ENCODE measurements at places on chromosomes 11 and 22.

GRCh38 chr22:29344137-29344536 lies 28.6 kb upstream of the RASL10A start:
- DNase-seq: no peak

- DNase-seq: no peak
Observed at GRCh38 chr22:29635734-29636357, 32.4 kb downstream of the NF2 start.

DNA sequence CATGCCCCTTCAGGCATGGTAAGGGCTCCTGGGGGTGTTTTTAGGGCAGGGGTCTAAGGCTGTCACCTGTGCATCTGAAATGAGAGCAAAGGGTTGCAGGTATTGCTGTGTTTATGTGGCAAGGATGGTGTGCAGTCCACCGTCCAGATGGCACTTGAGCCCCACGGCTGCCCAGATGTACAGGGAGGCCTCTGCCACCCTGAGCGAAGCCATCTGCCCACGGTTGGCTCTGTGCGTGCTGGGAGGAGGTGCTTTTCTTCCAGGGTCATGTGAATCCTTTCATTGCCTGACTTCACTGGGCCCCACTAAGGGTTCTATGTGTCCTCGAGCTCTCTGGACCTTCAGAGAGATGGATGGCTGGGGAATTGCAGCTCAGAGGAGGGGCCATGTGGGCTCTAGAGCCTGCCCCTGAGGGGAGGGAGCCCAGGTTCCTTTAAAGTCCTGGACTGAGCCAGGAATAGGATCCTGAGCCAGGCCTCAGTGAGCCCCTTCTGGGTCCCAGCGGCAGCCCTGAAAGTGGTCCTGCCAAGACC lies 89.9 kb downstream of the CTTN start:
- no peak for DNase-seq

DNA sequence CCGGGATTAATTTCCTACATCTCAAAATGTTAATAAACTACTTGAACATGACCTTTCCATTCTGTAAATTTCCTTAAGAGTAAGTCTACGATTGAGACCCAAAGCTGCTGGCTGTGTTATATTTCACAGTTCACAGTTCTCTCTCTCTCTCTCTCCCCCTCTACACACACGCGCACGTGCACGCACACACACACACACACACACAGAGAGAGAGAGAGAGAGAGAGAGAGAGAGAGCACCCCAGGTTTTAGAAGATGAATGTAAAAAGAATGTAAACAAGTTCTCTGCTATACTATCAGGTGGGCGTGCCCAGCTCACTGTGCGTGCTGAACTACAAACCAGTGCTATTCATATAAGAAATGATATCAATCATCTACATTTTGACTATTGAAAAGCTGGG lies 3.3 kb downstream of the BDNF start:
- no peak for DNase-seq

DNA sequence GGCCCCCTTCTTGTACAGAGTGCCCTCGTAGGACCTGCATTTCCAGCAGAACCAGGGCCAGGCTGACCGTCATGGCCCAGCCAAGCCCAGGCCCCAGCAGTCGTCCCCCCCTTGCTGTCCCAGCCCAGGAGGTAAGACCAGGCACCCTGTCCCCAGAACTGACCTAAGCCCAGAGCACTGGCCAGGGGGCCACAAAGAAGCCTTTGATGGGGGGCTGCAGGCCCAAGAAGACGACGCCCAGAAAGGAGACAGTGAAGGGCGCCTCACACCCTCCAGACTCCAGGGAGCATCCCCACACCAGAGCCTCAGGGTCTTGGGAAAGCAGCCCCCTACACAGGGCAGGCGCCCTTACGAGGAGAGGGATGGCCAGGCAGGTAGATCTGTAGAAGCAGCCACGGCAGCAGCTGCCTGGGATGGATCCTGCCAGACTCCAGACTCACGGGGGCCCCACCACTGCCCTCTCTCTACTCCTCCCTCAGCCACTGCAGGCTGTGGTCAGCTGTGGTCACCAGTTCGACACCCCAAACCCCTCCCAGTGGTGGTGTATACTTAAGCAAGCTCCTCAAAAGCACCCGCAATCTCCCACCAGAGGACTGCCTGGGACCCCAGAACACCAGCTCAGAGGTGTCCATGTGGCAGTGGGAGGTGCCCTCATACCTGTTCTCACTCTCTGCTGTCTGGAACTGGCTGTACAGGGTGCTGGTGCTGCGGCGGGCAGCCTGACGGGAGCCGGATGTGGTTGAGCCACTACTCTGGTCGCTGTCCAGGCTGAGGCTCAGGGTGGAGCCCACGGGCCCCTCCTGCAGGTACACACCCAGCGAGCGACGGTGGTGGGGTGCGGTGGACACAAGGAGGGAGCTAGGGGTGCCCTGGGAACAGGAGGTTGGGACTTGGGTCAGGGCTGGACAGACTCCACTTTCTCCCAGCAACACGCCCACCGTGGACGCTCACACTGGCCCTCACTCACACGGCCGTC lies 27.0 kb downstream of the SBF1 start:
- DNase-seq: no peak

- DNase-seq: no peak
Observed at GRCh38 chr11:67288198-67288451, 978 bp upstream of the ANKRD13D start.

GRCh38 chr11:111512296-111513239 lies at the start of gene BTG4:
TSS of gene BTG4 (minus strand) at chr11:111512386. CDS start at chr11:111498776, 13,610 bp downstream.
- no peak for DNase-seq

DNA sequence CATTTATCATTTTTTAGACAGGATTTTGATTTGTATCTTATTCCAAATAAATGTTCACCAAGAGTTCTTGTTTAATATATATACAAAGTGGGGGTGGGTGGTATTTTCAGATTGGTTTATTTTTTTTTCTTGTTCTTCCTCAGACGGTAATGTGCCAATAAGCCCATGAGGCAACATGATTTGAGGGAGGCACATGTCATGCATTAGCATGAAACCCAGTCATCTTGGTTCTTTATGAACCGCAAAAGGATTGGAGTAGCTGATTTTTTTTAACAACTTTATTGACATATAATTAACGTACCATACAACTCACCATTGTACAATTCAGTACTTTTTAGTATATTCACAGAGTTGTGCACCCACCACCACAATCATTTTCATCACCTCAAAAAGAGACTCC lies 2.7 kb downstream of the BCL2L13 start:
- DNase-seq: no peak

GRCh38 chr11:33646629-33647028 lies 54.0 kb downstream of the C11orf91 start:
- DNase-seq: no peak

DNA sequence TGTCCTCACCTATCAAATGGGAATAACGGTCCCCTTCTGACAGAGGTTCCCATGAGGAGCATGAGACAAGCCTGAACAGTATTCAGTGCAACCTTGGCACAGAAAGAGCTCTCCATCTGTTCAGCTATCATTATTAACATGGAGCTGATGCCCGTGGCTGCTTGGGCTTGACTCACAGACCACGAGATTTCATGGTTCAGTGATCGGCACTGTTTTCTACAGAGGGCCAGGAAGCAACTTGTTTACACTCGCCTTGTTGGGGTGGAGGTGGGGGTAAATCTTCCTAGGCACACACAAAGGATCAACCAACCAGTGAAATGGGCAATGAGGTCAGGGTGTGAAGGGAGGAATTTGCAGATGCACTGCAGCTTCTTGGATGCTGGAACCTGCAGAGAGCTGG lies 88.2 kb downstream of the CWC15 start:
- DNase-seq: no peak

- DNase-seq: no peak
Observed at GRCh38 chr11:8086571-8086970, 5.6 kb downstream of the TUB start.

GRCh38 chr11:42043312-42043711 lies 583.9 kb upstream of the LRRC4C start:
- DNase-seq: no peak

DNA sequence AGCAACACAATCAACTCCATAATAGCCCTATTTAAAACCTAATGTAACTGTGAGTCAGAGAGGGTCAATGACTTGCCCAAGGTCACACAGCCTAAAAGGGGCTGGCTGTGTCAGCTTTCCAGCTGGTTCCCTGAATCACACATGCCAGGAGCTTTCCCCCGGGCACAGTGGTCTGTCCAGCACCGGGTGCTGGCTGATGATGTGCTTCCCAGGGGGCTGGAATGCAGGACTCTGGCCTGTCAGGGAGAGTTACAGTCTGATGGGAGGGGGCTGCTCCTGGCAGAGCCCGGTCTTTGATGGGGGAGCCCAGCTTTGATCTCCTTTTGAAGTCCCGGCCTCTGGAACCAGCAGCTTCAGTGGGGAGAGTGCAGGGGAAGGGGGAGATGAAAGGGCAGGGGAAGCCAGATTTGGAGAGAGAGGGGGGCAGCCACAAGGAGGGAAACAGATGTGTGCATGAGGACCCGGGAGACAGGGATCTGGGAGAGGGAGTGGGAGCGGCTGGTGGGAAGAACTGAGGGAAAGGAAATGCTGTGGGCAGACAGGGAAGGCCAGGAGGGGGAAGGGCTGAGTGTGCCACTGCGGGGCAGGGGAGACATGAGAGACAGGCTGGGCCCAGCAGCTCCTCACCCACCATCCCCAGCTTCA lies 102.7 kb downstream of the NECTIN1 start:
- no peak for DNase-seq

GRCh38 chr11:70908223-70908622 lies 344.2 kb downstream of the SHANK2 start:
- DNase-seq: no peak

- DNase-seq: no peak
Observed at GRCh38 chr11:117314840-117315239, 1.2 kb downstream of the BACE1 start.

DNA sequence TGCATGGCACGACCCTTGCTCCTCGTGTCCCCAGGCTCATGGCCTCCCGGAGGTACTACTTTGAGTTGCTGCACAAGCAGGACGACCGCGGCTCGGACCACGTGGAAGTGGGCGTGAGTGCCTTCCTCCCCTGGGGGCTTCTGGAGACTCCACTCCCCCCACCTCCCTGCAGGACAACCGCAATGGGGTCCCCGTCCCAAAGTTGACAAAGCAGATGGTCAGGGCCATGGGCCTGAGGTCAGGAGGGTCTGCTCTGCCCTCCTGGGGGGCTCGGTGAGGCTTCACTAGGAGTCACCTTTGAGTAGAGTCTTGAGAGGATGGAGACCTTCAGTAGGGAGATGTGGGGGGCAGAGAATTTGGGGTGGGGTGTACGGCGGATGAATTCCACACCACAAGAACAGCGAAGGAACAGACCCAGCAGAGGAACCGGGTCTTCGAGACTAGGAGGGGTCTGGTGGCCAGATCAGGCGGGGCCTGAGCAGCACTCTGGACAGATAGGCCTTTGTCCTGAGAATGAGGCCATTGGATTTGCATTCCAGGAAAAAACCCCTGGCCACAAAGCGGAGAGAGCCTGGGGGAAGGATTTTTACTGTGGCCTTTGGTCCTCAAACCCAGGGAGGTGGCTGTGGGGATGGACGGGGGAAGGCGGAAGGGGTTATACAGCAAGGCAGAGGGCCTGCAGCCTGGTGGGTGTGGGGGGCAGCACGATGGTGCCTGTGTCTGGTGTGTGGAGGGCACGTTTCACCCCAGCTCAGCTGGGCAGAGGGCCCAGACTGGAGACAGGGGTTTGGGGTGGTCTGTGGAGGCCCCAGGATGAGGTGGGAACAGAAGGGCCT lies 4.6 kb downstream of the B4GALNT4 start:
- no peak for DNase-seq

DNA sequence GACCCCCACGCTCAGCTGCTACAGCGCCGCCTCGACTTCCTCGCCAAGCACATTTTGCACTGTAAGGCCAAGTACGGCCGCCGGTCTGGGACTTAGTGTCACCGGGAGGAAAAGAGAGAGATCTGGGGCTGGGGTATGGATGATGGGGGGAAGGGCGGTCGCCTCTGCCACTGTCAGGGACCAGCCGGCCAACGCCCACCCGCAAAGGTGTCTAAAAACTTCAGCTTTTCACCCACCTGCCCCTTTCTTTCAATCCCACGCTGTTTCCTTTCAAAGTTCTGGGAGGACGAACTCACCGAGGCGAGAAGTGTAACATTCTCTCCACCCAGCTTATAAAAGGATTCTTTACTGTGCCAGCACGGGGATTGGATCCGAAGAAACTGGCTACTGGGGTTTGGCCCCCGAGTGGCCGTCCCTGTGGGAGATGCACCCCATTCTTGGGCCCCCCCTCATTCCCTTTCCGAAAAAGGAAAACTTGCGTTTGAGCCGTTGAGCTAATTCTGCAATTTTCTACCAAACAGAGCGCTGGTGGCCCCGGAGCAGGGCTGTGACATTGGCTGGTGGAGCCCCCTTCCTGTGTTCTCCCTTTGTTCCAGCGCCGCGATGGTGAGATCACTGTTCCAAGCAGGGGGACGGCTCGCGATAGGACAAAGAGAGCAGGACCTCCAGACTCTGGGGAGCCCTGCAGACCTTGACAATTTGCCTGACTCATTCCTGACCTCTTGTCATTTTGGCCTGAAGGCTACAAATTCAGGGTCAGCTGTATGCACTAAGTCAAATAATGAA lies 1.8 kb downstream of the FJX1 start:
- DNase-seq: no peak

DNA sequence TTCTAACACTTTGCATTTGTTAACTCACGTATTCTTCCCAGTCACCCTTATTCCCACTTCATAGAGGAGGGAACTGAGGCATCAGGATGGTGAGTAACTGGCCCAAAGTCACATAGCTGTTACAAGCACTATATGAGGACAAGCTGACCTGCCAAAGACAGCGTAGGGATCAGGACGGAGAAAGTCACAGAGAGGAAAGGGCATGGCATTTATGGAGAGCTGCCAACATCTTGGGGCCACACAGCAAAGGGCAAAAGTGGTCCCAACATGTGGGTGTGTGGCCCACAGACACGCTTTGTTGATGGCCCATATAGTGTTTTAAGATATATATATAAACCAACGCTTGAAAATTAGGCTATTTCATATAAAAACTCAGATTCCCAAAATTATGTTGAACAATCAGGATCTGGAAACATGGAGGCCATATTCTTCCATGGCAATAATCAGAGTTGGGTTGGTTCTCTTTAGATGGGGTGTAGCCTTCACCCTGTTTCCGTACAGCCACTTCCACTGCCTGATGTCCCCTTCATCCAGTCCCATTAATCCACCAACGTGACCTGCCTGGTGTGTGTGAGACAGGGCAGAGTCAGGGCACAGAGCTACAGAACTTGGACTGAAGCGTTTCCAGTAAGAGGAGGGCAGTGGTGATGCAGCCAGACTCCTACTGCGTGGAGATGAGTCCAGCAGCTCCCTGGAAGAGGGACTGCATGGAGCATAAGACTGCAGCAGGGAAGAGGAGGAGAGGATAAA lies 39.9 kb upstream of the CD5 start:
- no peak for DNase-seq

GRCh38 chr11:59680287-59681154 lies 11.7 kb upstream of the PATL1 start:
- DNase-seq: no peak

DNA sequence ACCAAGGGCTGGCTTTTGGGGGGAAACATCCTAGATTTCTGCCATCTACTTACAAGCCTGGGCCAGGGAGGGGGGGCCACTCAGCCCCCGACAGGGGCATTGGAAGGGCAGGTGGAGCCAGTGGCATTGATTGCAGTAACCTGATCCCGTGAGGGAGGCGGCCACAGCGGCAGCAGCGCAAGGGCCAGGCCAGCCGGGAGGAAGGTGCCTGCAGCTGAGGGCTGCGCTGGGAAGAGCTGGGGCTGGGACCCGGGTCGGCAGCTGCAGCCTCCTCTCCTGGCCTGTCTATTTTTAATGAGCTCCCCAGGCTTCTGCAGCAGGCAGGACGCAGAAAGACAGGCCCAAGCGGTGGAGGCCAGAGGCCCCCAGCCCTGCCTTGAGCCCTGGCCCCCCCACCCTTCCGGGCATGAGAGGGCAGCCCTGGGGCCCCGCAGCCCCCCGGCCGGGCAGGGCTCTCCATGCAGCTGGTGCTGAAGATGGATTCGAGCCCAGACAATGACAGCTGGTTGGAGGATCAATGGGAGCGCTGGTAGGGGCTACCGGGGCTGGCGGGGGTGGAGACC lies 10.6 kb downstream of the FREY1 start:
- DNase-seq: no peak

Data from cortex of kidney (tissue), 1 donor.